ENCODE measurements at places on chromosomes 3 and 15.

DNA sequence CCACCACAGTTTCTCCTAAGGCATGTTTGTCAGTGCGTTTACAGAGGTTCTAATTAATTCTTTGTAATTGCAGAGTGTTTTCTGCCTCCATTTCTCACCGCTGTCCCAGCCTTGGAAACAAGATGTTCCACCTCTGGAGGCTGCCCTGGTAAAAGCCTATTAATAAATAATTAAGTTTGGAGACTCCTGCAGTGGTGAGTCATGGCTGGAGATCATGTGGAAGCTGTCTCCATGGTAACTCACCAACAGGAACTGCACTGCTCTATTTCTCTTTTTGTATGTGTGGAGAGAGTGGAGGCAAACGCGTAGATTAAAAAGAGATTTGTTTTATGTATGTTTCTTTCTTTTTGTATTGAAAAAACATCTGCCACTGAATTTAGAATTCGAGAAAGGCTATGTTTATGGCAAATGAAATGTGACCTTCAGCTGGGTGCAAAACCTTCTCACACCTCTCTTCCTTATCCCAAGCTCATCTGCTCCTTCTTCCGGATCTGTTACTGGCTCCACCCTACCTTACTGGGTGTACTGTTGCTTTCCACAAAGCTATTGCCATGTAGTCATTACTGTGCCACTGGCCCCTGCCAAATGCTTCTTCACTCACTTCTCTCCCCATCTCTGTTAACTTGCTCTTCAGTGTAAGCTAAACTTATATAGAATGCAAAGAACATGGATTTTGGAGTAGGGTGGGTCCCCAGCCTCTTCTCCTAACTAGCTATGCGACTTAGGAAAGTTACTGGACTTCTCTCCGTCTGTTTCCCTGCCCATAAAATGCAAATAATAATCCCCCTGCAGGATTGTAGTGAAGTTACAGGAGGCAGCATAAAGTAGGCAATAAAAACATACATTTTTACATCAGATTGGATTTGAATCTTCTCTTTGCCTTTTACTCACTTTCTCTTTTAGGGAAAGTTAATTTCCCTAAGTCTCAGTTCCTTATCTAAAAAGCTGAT is 778.5 kb downstream of the NTRK3 start:
- DNase-seq: peak; percentile 69

GRCh38 chr15:27250223-27250622 is 279.2 kb downstream of the GABRG3 start:
- DNase-seq: no peak

- no peak for DNase-seq
Observed at GRCh38 chr15:51754267-51754666, 2.9 kb downstream of the TMOD2 start.

- no peak for DNase-seq
Observed at GRCh38 chr3:46314517-46314916, 39.4 kb upstream of the CCR2 start.

GRCh38 chr3:8504611-8504973 is 3.0 kb downstream of the LMCD1 start:
- DNase-seq: no peak

DNA sequence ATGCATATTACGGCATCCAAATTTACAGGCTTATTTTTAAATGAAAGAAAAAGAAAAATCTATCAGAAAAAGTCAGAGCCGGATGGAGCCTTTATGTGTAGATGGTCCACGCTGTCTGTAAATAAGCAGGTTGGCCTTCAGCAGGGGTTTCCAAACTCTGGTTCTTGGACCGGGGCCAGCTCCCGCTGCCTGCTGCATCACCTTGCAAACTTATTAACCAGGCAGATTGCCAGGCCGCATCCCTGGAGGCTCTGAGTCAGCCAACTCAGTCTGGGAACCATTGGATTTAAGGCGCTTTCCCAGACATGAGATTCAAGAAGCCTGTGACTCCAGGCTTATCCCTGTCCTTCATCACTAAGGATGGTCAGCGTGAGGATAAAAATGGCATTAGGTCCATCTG is 212.4 kb downstream of the OPA1 start:
- no peak for DNase-seq

DNA sequence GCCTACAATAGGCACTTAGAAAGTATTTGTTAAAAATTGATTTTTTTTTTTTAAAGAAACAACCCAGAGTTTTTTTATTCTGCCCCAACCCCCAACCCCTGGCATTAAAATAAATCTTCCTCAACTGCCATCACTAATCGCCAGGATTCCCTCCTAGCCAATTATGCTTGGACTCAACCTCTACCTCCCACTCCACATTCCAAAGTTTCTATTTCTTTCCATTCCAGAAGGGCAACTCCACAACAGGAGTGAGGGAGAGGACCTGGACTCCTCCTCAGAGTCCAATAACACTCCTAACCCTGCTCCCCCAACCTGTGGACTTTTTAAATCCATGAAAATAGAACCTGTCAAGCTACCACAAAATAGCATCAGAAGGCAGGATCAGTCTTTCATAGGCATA is 99.4 kb downstream of the ADAMTS9 start:
- DNase-seq: no peak

DNA sequence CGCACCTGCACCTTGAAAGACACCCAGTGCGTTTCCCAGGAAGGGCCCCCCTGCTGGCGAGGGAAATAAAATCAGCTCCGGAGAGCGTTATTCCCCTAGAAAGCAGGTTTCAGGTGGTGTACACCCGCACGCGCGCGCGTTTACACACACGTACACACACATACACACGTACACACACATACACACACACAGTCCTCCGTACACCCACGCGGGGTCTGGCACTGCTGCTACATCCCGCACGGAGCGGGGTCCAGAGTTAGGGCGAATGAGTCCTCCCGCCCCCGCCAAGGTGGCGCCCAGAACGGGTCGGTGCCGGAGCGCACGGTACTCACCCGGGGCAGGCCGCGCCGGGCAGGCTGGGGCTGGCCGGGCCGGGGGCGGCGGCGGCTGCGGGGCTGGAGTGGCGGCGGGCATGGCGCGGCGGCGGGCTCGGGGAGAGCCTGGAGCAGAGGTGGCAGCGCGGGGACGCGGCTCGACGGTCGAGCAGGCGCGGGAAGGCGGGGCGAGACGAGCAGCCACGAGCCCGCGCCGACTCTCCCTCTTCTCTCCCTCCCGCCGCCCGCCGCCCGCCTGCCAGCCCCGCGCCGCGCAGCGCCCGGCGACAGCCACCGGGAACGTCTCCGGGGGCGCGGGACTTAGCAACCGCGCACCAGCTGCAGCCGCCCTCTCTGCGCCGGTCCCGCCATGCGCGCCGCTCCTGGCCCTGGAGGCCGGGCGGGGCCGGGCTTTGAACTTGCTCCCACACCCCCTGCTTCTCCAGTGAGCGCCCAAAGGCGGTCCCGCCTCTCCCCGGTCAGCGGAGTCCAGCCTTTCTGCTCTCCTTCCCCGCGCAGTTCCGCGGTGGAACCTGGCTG is at the start of gene DCLK3:
Gene DCLK3 (minus strand): TSS at position 704 of the 854 bp plus-strand sequence. CDS start 290 bp downstream, at position 414.
- no peak for DNase-seq

DNA sequence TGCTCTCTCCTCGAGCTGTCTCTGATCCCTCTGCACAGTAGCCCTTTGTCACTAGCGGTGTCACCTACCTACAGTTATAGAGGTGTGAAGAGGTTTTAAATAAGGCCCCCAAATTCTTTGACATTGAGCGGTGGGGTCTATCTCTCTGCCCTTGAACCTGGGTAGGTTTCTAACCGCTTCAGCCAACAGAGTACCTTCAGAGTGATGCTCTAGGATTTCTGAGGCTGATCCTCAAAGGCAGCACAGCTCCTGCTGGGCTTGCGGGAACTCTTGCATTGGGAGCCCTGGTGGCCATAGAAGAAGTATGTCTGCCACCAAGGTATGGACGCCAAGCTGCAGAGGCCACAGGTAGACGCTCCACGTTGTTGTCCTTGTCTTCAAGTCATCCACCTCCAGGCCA is 35.7 kb downstream of the ADAMTS17 start:
- no peak for DNase-seq

- DNase-seq: no peak
Observed at GRCh38 chr3:3951071-3951470, 151.8 kb downstream of the LRRN1 start.

DNA sequence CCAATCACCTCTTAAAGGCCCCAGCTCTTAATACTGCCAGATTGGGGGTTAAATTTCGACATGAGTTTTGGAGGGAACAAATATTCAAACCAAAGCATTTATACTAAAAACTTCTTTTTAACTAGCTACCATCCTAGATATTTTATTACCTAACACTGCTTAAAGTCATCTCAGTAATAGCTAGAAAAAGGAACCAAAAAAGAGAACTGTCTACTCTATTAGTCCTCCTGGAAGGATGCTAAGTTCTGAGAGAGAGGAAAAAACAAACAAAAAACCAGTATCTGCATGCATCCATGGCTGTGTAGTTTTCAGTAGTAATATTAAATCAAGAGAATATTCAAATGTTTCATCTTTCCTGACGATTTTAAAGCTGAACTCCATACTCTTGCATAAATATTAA is 5.8 kb downstream of the CPOX start:
- no peak for DNase-seq

DNA sequence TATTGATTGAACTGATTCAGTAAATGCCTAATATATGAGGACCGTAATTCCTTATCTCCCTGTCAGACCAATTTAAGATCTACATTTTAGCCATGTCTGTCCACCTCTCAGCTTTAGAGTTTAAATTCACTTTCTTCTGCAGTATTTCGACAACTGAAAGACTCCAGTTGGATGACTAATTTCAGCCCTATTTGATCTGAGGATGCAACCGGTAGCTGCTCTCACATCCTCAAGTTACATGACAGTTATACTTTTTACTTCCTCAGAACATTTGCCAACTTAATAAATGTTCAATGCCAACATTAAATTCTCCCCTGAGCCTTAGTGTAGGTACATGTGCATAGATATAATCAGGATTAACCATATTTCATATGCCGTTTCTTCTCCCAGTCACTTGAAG is 2.5 kb upstream of the HHLA2 start:
- DNase-seq: no peak

- peak; percentile 16 for DNase-seq
Observed at GRCh38 chr3:11186771-11187191, 32.5 kb downstream of the HRH1 start.

GRCh38 chr3:119225121-119225520 is 15.6 kb downstream of the B4GALT4 start:
- DNase-seq: no peak

DNA sequence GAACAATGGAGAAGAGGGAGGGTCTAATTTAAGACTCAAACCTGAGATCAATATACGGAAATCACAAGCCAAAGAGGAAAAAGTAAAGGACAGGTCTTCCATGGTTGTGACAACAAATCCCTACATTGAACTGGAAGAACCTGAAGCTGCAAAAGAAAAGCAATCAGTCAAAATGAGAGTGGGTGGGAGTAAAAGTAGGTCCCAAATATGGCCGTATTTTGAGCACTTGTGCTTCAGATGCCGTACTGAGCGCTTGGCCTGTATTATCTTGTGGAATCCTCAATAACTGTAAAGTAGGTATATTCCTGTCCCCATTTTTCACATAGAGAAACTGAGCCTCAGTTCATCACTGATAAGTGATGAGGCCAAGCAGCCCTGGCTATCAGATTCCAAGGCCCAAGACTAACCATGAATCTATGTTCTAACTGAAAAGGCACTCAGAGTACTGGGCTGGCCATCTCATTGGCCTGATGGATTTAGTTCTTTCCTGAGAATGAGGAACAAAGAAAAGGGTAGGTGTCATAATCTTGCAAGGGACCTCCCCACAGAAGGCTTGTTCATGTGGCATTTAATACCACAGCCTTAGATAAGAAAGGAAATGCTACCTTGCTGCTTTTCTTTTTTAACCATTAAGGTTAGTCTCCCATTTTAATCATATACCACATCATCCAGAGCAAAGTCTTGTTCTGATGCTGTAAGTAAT is 52.5 kb downstream of the LRRN1 start:
- DNase-seq: no peak

GRCh38 chr3:196227121-196227561 is 10.8 kb downstream of the SLC51A start:
- no peak for DNase-seq

DNA sequence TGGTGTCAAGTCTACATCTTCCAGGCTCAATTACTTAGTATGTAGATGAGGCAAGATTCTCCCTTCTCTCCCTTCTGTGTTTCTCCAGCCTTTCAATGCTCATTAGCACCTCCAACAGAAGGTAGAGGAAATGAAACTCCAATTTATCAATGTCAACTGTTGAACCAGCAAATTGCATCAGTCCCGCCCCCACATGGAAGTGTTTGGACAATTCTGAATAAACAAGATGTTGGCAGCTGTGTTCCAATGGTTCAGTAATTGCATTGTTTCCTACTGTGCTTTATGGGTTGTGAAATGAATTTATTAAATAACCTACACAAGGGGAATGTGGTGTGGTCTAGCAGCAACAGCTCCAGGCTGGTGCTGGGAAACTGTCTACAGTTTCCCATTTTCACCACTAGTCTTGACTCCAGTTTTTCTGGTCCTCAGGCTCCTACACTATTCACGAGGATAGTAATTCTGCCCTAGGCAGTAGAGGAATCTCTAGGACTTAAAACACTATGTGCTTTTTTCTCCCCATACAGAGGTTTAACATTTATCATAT is 91.9 kb downstream of the MB21D2 start:
- DNase-seq: no peak

GRCh38 chr15:98217356-98217755 is 256.9 kb downstream of the ARRDC4 start:
- no peak for DNase-seq

DNA sequence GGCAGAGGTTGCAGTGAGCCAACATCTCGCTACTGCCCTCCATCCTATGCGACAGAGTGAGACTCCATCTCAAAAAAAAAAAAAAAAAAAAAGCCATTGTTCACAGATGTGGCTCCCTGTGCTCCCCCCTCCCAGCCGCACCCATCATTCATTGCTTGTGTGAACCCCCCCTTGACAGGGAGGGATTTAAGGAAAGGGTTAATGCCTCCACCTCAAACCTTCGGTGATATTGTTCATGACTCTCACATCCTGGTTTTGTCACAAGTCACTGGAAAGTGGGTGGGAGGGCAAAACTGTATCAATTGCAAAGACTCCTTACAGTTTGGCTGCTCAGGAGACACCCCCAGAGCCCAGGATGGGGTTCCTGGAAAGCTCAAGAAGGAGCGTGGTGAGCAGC is 7.7 kb downstream of the SLC6A6 start:
- DNase-seq: no peak

DNA sequence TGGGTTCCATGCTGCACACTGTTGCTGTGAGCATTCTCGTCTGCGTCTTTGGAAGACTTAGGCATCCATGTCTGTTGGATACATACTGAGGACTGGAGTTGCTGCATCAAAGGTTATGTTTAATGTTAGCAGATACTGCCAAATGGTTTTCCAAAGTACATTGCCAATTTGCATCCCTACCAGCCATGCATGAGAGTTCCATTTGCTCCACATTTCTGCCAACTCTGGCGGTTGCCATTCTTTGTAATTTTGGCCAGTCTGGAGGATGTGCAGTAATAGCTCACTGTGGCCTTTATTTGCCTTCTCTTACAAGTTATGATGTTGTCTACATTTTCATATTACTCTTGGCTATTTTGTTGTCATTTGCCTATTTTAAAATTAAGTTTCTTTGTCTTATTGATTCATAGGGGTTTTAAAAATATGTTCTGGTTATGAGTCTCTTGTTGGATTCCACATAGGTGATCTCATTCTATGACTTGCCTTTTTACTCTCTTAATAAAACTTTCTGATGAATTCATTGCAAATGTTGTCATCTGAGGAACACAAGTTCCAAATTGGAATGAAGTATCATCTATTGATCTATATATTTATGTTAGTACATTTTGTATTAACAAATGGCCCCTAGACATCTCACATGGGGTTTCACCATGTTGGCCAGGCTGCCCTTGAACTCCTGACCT is 42.1 kb downstream of the FBLN2 start:
- DNase-seq: no peak

- no peak for DNase-seq
Observed at GRCh38 chr3:114899186-114899931, 247.7 kb downstream of the ZBTB20 start.

GRCh38 chr15:88202231-88202630 is 54.3 kb downstream of the NTRK3 start:
- DNase-seq: no peak

All from tibial artery (tissue), 4 donors.